ENCODE measurements at places on chromosomes 5 and 9. TPM values are rescaled to one million over a fixed set of nuclear protein-coding genes. Genes with fewer than 3 reads are reported as not detected.
A peak's percentile ranks its signal among the peaks of the same experiment; 100 is the strongest.

GRCh38 chr9:23287390-23287789 lies 538.6 kb downstream of the ELAVL2 start:
- no peak for DNase-seq
- no peaks in the 10 kb centered on the region for H3K27me3 ChIP-seq
- H3K4me3 ChIP-seq: no peak overlapping the region
- no peak overlapping the region for H3K27ac ChIP-seq

HAVCR1 gene
- 1.4 TPM for total RNA-seq

DNA sequence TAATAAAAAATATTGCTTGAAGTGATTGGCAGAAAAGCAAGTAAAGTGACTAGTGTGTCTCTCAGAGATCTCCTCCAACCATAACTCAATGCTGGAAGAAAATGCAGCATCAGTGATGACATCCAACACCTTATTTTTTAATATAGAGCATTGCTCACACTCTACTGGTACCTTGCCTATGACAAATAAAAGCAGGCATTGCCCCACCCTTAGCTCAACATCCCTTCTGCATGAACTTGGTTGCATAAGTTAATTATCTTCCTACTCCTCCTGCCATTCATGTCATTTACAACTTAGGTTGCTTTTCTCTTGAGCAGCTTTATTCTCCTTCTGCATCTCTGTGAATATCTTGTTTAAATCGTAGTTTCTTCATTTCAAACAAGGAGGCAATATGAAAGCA lies 41.2 kb downstream of the FEM1C start:
- H3K4me3 ChIP-seq: no peak overlapping the region
- H3K27ac ChIP-seq: no peak overlapping the region
- DNase-seq: no peak
- no peaks in the 10 kb centered on the region for H3K36me3 ChIP-seq
- no peaks in the 10 kb centered on the region for H3K4me1 ChIP-seq
- no peaks in the 10 kb centered on the region for H3K27me3 ChIP-seq

- no peak overlapping the region for H3K4me3 ChIP-seq
- no peaks in the 10 kb centered on the region for H3K4me1 ChIP-seq
- H3K36me3 ChIP-seq: no peaks in the 10 kb centered on the region
- no peak overlapping the region for H3K27ac ChIP-seq
- DNase-seq: no peak
These were observed 141.8 kb upstream of the CD180 start for GRCh38 chr5:67338421-67338820.

- H3K4me1 ChIP-seq: peaks cover 3% of the 10 kb centered on the region
- H3K36me3 ChIP-seq: no peaks in the 10 kb centered on the region
- DNase-seq: no peak
- no peak overlapping the region for H3K27ac ChIP-seq
- no peak overlapping the region for H3K4me3 ChIP-seq
These were observed 291.2 kb downstream of the AOPEP start for GRCh38 chr9:95017661-95018060.

GRCh38 chr9:94809778-94810177 lies 83.3 kb downstream of the AOPEP start:
- no peaks in the 10 kb centered on the region for H3K27me3 ChIP-seq
- H3K4me3 ChIP-seq: no peak overlapping the region
- H3K27ac ChIP-seq: no peak overlapping the region
- DNase-seq: no peak

DNA sequence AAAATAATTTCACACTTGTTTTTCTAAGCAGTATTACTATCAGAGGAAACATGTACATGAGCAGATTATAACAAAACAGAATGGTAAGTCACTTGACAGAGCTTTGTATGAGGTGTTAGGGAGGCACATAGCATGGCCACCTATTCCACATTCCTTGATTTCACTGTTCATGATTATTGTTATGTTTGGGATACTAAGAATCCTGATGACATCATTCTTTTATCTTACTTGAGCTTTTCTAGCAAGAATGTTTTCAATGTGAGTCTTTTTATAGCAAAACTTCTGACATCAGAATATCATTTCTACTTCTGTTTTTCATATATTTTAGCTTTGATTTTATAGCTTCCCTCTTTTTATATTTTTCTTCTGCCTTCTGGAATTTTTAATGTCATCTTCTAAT lies 208.2 kb downstream of the DMRTA1 start:
- H3K36me3 ChIP-seq: no peaks in the 10 kb centered on the region
- H3K4me3 ChIP-seq: no peak overlapping the region
- no peaks in the 10 kb centered on the region for H3K27me3 ChIP-seq
- DNase-seq: no peak

DNA sequence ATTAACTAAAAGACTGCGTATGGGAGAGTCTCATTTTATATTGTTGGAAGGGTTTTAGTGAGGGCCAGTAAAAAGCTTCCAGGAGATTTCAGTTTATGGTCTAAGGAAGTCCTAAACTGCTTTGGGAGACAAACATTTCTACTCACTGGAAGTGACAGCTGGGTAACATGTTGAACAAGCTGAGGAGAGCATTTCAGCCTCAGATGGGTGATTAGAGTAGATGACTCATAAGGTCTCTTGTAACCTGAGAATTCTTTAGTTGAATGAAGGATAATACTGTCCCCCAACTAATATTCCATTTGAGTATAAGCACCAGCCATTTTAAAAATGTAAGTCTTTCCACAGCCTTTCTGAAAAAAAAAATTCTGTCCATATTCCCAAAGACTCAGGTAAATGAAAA lies 218.0 kb upstream of the C9orf72 start:
- H3K4me1 ChIP-seq: no peaks in the 10 kb centered on the region
- no peak overlapping the region for H3K27ac ChIP-seq
- no peaks in the 10 kb centered on the region for H3K27me3 ChIP-seq
- DNase-seq: no peak
- no peak overlapping the region for H3K4me3 ChIP-seq
- H3K36me3 ChIP-seq: no peaks in the 10 kb centered on the region

PDZD2 gene
- total RNA-seq: 2.9 TPM

PCDHGB6 gene
- total RNA-seq: 5.4 TPM

IRX1 gene
- total RNA-seq: not detected

C5orf15 gene
- 49.1 TPM for total RNA-seq

DNA sequence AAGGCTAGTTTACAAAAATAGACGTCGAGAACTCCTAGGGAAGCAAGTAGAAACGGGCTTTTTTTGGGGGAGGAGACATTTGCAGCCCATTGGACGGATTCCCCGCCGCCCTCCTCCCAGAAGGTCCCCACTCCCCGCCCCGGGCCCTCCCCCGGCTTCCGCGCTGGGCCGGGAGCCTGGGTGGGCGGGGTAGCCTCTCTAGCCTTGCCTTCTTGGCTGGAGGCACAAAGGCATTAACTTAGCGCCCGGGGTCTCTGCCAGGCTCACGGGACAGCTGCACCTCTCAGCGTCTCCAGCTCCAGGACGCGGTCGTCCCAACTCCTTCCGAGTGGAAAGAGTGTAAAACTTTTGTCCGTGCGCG lies at the start of gene DMRTA1:
Gene DMRTA1, plus strand, starts transcription at position 236 of the 361 bp plus-strand sequence. CDS start 242 bp downstream, outside the sequence.
- H3K36me3 ChIP-seq: no peaks in the 10 kb centered on the region
- H3K4me1 ChIP-seq: peaks cover 4% of the 10 kb centered on the region
- H3K4me3 ChIP-seq: peak within 1 kb of the TSS; percentile 51
- peaks cover 60% of the 10 kb centered on the region for H3K27me3 ChIP-seq

DNA sequence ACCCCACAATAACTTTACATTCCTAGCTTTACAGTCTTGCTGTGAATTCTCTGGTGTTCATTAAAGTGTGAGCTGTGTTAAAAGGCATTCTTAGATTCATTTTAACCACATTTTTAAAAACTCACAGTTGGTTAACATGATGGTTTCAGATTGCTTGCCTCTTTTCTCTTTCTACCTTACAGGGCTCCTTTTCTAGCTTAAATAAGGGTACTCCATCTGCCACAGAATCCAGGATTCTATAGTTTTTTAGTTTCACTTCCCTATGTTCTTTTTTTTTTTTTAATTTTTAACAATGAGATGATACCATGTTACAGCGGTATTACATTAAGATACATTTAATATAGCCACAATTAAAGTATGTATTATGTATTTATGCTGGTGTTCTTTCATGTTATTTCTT lies 3.9 kb upstream of the FBXO4 start:
- no peak overlapping the region for H3K4me3 ChIP-seq
- H3K27ac ChIP-seq: no peak overlapping the region
- peaks cover 17% of the 10 kb centered on the region for H3K4me1 ChIP-seq
- DNase-seq: no peak
- peaks cover 56% of the 10 kb centered on the region for H3K36me3 ChIP-seq

- H3K4me3 ChIP-seq: no peak overlapping the region
- no peak overlapping the region for H3K27ac ChIP-seq
- H3K4me1 ChIP-seq: no peaks in the 10 kb centered on the region
- H3K27me3 ChIP-seq: peaks cover 13% of the 10 kb centered on the region
- no peaks in the 10 kb centered on the region for H3K36me3 ChIP-seq
These were observed 18.6 kb upstream of the SLC6A19 start for GRCh38 chr5:1182633-1183423.

GRCh38 chr5:83723031-83723430 lies 2.4 kb upstream of the HAPLN1 start:
- H3K27me3 ChIP-seq: peaks cover 31% of the 10 kb centered on the region
- H3K36me3 ChIP-seq: no peaks in the 10 kb centered on the region
- H3K4me1 ChIP-seq: peaks cover 10% of the 10 kb centered on the region
- DNase-seq: no peak
- no peak overlapping the region for H3K27ac ChIP-seq
- no peak overlapping the region for H3K4me3 ChIP-seq

GRCh38 chr5:125719681-125720347 lies 703.4 kb upstream of the GRAMD2B start:
- H3K4me1 ChIP-seq: no peaks in the 10 kb centered on the region
- H3K27me3 ChIP-seq: no peaks in the 10 kb centered on the region

FAM221B gene
- not detected for total RNA-seq

SPRY4 gene
- 33.5 TPM for total RNA-seq

NEUROG1 gene
- total RNA-seq: not detected

- no peak for DNase-seq
- no peaks in the 10 kb centered on the region for H3K27me3 ChIP-seq
- H3K4me1 ChIP-seq: no peaks in the 10 kb centered on the region
- no peak overlapping the region for H3K27ac ChIP-seq
- no peak overlapping the region for H3K4me3 ChIP-seq
- no peaks in the 10 kb centered on the region for H3K36me3 ChIP-seq
These were observed 372.1 kb upstream of the C9orf72 start for GRCh38 chr9:27945386-27945785.

- H3K27me3 ChIP-seq: peaks cover 71% of the 10 kb centered on the region
- DNase-seq: peak; percentile 70
- no peak overlapping the region for H3K4me3 ChIP-seq
- peaks cover 37% of the 10 kb centered on the region for H3K4me1 ChIP-seq
- no peak overlapping the region for H3K27ac ChIP-seq
These were observed 19.1 kb downstream of the TPPP start for GRCh38 chr5:673831-674629.

KLHL3 gene
- total RNA-seq: 11.8 TPM

GRCh38 chr5:159971514-159971913 lies 37.4 kb upstream of the TTC1 start:
- no peak overlapping the region for H3K27ac ChIP-seq
- no peak for DNase-seq
- H3K27me3 ChIP-seq: peaks cover 57% of the 10 kb centered on the region
- H3K36me3 ChIP-seq: no peaks in the 10 kb centered on the region
- no peak overlapping the region for H3K4me3 ChIP-seq

- peaks cover 86% of the 10 kb centered on the region for H3K36me3 ChIP-seq
- H3K4me3 ChIP-seq: no peak overlapping the region
- H3K27me3 ChIP-seq: no peaks in the 10 kb centered on the region
- no peak overlapping the region for H3K27ac ChIP-seq
- no peaks in the 10 kb centered on the region for H3K4me1 ChIP-seq
- DNase-seq: peak; percentile 59
These were observed 30.8 kb upstream of the SARDH start for GRCh38 chr9:133768859-133769510.

KCNN2 gene
- 0.57 TPM for total RNA-seq

- H3K4me1 ChIP-seq: peaks cover 12% of the 10 kb centered on the region
- H3K36me3 ChIP-seq: no peaks in the 10 kb centered on the region
- H3K4me3 ChIP-seq: peak overlapping the region; percentile 49
- H3K27ac ChIP-seq: peak overlapping the region; percentile 70
- DNase-seq: peak; percentile 86
These were observed 38.3 kb downstream of the NR2F1 start for GRCh38 chr5:93621327-93621798.

GRCh38 chr5:72065751-72066255 lies 41.5 kb upstream of the MAP1B start:
- H3K4me3 ChIP-seq: no peak overlapping the region
- H3K27ac ChIP-seq: no peak overlapping the region
- no peaks in the 10 kb centered on the region for H3K36me3 ChIP-seq
- DNase-seq: no peak
- no peaks in the 10 kb centered on the region for H3K4me1 ChIP-seq

DNA sequence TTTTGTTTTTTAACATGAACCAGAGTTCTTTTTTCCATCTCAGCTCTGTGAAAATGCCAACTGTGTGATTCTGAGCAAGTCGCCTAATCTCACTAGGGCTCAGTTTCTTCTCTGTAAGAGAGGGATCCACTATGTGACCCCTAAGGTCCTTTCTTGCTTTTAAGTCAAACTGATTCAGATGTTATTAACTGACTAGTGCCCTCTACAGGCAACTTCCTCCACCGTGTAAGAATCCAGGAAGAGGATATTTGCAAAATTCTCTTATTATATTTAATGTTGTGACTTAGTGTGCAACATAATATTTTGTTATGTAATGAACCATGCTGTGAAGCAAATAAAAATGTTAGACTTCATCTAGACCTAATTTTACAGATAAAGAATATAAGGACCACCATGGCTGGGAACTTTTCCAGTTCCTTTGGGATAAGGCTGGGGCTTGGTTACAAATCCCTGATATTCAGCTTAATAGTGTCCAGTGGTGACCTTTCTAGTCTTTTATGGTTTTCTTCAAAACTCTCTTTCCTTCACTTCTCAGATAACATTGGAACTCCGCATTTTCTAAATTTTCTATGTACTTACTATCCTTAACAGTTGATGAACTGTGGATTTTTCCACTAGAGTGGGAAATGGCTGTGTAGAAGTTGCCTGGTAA lies 244.7 kb downstream of the PIK3R1 start:
- DNase-seq: no peak
- no peaks in the 10 kb centered on the region for H3K36me3 ChIP-seq
- H3K27ac ChIP-seq: peak overlapping the region; percentile 43
- no peak overlapping the region for H3K4me3 ChIP-seq
- peaks cover 25% of the 10 kb centered on the region for H3K4me1 ChIP-seq

- H3K27me3 ChIP-seq: no peaks in the 10 kb centered on the region
- H3K4me3 ChIP-seq: no peak overlapping the region
- H3K4me1 ChIP-seq: peaks cover 20% of the 10 kb centered on the region
- H3K36me3 ChIP-seq: no peaks in the 10 kb centered on the region
- peak overlapping the region; percentile 50 for H3K27ac ChIP-seq
These were observed 189.6 kb downstream of the ESM1 start for GRCh38 chr5:54795777-54796176.

DNA sequence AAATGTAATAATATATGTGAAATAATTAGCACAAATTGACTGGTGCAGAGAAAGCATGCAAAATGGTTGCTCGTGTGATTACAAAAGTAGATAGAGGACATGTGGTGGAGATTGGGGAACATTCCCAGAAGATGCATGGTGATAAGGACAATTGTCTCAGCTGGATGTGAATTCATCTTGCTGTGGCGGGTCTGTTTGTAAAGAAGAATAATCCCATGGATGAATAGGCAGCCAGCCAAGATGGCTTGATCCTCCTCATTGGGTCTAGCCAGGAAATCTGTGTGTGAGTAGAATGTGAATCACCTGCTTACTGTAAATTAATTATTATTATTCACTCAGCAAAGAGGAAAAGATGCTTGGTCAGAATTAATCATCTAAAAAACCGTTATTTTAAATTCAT lies 12.6 kb upstream of the DPYSL3 start:
- no peak overlapping the region for H3K27ac ChIP-seq
- H3K27me3 ChIP-seq: no peaks in the 10 kb centered on the region
- DNase-seq: no peak

AGXT2 gene
- total RNA-seq: not detected
